CD4-positive, alpha-beta T cell treated with Interleukin-15 for 4 hours (primary cell): ENCODE measurements at places on chromosomes 13 and 19.

DNA sequence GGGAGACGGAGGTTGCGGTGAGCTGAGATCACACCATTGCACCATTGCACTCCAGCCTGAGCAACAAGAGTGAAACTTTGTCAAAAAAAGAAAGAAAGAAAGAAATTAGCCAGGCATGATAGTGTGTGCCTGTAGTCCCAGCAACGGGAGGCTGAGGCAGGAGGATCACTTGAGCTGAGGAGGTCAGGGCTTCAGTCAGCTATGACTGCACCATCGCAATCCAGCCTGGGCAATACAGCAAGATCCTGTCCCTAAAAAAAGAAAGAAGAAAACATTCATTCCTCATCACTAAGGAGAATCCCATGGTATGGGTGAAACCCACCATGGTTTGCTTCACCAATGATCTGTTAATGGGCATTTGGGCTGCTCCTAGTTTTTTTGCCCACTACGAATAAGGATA, 13.0 kb upstream of the AP1M2 start:
- DNase-seq = no peak

DNA sequence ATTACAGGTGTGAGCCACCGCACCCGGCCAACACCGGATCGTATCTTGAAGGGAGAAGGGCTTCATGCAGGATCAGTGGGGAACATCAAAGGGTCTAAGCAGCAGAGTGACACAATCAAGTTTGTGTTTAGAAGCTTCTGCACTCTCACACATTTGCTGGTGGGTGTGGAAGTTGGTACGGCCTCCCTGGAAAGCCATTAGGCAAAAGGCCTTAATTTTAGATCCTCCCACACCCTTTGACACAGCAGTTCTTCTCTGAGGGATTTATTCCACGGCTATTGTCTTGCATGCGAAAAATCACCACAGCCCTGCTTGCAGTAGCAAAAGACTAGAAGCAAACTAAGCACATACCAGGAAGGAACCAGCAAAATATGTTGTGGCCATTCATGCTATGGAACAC, 18.3 kb upstream of the SLC1A5 start:
- DNase-seq = no peak

DNA sequence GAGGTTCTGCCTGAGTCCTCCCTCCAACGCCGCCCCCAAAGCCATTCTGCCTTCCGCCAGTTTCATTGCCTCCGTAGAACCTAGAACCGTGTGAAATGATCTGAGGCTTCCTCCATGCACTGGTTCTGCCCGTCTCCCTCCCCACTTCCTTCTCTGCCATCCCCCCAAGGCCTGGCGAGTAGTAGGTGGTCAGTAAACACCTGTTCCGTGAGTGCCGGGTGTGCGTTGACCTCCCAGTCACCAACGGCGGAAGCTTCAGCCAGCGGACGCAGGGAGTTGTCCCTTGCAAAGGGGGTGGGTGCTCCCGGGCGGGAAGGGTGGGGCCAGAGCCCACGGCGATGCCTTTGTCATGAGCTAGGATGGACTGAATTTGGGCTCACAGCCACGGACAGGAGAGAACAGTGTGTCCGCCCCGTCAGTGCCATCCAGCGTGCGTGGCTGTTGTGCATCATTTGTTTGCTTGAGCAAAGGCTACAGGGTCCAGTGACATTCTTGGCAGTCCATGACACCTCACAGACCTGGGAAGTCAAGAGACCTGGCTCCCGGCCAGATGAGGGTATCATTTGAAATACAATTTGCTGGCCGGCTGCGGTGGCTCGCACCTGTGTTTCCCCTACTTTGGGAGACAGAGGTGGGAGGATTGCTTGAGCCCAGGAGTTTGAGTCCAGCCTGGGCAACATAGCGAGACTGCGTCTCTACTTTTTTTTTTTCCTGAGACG, 43.1 kb downstream of the NFIC start:
- DNase-seq = no peak

DNA sequence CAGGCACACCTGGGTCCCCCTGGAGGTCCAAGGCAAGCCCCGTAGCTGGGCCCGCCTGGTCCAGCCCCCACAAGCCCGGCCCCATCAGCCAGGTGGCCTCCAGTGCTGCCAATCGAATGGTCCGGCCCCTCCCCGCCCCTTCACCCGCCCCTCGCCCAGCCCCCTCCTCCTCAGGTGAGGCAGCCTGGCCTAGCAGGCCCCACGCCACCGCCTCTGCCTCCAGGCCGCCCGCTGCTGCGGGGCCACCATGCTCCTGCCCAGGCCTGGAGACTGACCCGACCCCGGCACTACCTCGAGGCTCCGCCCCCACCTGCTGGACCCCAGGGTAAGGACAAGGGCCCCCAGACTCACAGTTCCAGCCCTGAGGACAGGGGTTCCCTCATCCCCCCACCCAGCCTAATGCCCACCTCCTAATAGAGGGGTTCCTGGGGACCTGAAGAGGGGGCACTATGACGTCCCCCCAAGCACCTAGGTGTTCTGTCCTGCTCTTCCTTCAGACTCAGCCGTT, at the start of gene HPN:
Gene HPN, plus strand, starts transcription at position 174 of the 508 bp plus-strand sequence. CDS start 786 bp downstream, outside the sequence.
- DNase-seq = no peak
